ENCODE measurements at places on chromosomes 1 and 21. TPM values are rescaled to one million over a fixed set of nuclear protein-coding genes. Genes with fewer than 3 reads are reported as not detected.

CFAP74 gene
- total RNA-seq: not detected

TMEM269 gene
- total RNA-seq: not detected

TMEM50B gene
- total RNA-seq: 31.6 TPM

KRTAP6-2 gene
- total RNA-seq: not detected

COL6A1 gene
- 334 TPM for total RNA-seq

SPTA1 gene
- not detected for total RNA-seq

- no peak overlapping the region for H3K27ac ChIP-seq
- H3K27me3 ChIP-seq: peaks cover 18% of the 10 kb centered on the region
- no peak for DNase-seq
- H3K4me3 ChIP-seq: no peak overlapping the region
Measured at GRCh38 chr1:15442119-15442518, 3.9 kb downstream of the CTRC start.

DNA sequence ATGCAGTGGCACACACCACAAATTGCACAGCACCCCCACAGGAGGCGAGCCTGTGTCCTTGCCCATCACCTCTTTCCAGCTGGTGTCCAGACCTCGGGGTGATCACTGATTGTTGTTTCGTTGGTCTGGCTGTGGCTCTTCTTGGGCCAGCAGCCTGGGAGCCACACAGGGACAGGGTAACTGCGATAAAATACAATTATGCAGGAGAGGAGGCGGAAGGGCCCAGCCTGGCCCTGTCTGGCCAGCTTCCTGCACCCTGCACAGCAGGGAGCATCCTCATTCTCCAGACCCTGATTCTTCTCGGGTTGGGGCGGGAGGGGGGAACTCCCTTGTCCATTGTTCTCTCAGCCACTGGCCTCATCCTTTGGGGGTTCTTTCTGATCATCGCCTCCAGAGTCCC lies 83.6 kb downstream of the ADARB1 start:
- no peak for DNase-seq
- peaks cover 14% of the 10 kb centered on the region for H3K27me3 ChIP-seq
- no peaks in the 10 kb centered on the region for H3K36me3 ChIP-seq
- H3K4me3 ChIP-seq: no peak overlapping the region
- H3K27ac ChIP-seq: no peak overlapping the region

GRCh38 chr1:200905411-200906052 lies 10.8 kb downstream of the INAVA start:
- H3K36me3 ChIP-seq: no peaks in the 10 kb centered on the region
- no peak overlapping the region for H3K4me3 ChIP-seq
- H3K27me3 ChIP-seq: peaks cover 35% of the 10 kb centered on the region
- no peak overlapping the region for H3K27ac ChIP-seq
- no peaks in the 10 kb centered on the region for H3K4me1 ChIP-seq
- DNase-seq: no peak

DNA sequence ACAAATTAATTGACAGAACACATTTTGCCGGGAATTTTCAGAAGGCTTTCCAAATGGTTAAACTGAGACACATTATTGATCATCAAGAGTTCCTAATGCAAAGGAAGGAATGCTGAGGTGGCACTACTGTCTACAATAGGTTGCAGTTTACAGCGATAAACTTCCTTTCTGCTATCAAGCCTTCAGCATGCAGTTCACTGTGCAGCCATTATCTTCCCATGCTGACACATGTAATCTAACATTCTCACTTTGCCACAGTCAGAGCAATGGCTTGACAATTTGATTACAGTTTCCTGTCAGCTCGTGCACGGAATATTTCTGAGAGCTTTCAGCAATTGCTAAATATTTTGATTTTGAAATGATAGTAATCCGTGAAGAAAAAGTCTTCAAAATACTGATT lies 166.9 kb upstream of the PRMT6 start:
- H3K27me3 ChIP-seq: no peaks in the 10 kb centered on the region
- H3K4me3 ChIP-seq: no peak overlapping the region
- no peak for DNase-seq
- H3K36me3 ChIP-seq: no peaks in the 10 kb centered on the region

DNA sequence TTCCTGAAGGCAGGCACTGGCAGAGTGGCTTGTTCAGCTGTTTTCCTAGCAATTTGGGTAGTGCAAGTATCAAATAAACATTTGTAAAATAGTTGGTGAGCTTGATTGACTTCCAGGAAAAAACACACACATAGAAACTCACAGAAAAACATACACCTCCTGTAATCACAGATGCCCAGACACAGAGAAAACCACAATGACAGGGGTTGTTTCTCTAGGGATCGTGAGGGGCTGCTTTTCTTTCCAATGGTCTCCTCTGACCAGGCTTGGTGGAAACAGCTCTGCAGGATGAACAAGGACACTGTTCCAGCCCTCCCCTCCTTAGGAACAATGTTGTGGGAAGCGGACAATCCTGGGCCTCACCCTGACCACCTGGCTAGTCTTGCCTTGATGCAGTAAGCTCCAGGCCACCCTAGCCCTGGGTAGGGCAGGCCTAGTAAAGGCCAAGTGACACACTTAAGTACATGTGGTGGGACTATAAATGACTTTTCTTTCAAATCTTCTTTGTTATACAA lies 142.5 kb upstream of the HMGB4 start:
- H3K4me1 ChIP-seq: no peaks in the 10 kb centered on the region
- H3K27me3 ChIP-seq: peaks cover 3% of the 10 kb centered on the region
- no peaks in the 10 kb centered on the region for H3K36me3 ChIP-seq

DNA sequence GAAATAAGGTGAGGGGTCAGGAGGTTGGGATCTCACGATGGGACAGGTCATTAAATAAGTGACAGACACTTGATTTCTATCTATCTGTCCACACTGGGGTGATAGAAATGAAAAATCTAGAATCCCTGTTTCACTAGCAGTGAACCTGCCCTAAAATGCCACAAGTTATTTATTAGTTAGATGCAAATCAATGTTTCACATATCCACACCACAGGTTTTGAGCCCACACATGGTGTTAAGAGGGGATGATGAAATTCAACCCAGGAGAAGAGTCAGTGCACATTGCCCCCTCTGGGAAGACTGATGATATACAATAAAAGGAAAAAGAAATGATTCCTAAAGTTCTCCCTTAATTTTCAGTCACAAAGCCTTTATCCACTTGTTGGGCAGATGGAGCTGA lies 10.1 kb upstream of the NTPCR start:
- no peak overlapping the region for H3K4me3 ChIP-seq
- no peaks in the 10 kb centered on the region for H3K36me3 ChIP-seq
- H3K4me1 ChIP-seq: no peaks in the 10 kb centered on the region
- H3K27me3 ChIP-seq: peaks cover 10% of the 10 kb centered on the region
- no peak overlapping the region for H3K27ac ChIP-seq

DNA sequence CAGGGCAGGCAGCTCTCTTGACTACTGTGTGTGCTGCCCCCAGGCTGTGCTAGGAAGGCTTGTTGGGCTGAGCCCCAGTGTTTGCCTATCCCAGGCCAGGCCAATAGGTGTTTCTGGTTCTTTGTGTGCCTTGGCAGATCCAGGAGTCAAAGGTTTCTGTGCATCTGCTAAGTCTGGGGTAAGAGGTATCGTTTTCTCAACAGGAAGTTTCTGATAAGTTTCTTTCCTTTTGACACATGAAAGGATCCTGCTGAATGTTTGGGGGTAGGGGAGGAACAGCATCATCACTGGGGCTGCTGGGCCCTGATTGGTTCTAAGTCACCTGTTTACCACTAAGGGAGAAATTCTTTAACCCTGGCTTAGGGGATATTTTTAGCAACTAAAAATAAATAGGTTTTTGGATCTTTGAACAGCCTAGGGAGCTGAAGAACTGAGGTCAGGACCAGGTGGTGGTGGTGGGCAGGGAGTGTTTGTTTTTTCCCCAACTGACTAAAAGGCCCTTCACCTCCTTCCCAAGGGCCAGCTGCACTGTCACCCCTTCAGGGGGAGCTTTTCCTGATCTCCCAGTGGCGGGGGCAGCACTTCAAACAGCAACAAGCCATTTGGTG lies 85.1 kb downstream of the KCNN3 start:
- no peak overlapping the region for H3K27ac ChIP-seq
- no peaks in the 10 kb centered on the region for H3K36me3 ChIP-seq
- H3K4me1 ChIP-seq: no peaks in the 10 kb centered on the region
- peaks cover 58% of the 10 kb centered on the region for H3K27me3 ChIP-seq

DNA sequence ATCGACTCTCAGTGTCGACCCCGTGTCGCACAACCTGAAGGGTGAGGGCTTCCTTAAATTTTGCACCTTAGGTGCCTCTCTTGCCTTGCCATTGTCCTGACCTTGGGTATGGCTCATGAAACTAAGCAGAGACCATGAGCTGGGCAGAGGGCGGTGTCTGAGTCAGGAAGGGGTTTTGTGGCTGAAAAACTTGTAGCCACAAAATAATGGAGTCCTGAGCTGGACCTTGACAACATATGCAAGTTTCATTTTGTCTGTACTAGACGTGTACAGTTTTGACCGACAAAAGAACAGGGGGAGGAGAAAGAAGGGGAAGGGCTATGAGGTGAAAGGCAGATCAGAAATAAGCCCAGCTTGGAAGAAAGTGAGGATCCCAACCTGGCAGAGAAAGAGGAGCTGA lies 8.3 kb upstream of the RUNX1 start:
- peaks cover 27% of the 10 kb centered on the region for H3K4me1 ChIP-seq
- H3K27ac ChIP-seq: no peak overlapping the region
- no peak for DNase-seq
- peaks cover 20% of the 10 kb centered on the region for H3K36me3 ChIP-seq
- H3K4me3 ChIP-seq: no peak overlapping the region
- no peaks in the 10 kb centered on the region for H3K27me3 ChIP-seq

- H3K4me1 ChIP-seq: no peaks in the 10 kb centered on the region
- H3K27me3 ChIP-seq: no peaks in the 10 kb centered on the region
- H3K27ac ChIP-seq: no peak overlapping the region
- no peaks in the 10 kb centered on the region for H3K36me3 ChIP-seq
- no peak for DNase-seq
Measured at GRCh38 chr1:211621447-211622198, 42.7 kb upstream of the SLC30A1 start.

DNA sequence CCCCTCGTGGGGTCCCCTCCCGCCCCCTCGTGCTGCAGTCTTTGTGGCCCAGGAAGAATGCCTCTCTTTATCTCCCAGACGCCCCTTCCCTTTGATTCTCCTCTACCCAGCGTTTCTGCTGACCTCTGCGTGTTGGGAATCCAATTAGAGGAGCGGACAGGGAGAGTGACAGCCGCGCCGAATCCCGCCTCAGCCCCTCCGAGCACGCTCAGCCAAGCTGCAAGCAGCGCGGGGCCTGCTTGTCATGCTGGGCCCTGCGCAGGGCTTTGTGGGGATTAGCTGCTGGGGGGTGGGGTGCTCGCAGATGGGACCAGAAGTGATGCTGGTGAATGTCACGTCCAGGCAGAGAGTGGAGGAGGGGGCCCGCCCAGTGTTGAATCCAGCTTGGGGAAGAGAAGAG lies 91.1 kb downstream of the EPHB2 start:
- no peak for DNase-seq
- H3K4me1 ChIP-seq: peaks cover 8% of the 10 kb centered on the region
- no peaks in the 10 kb centered on the region for H3K36me3 ChIP-seq
- H3K27ac ChIP-seq: no peak overlapping the region
- no peak overlapping the region for H3K4me3 ChIP-seq
- H3K27me3 ChIP-seq: peaks cover 8% of the 10 kb centered on the region

- no peak overlapping the region for H3K4me3 ChIP-seq
- no peak for DNase-seq
- H3K27ac ChIP-seq: no peak overlapping the region
- peaks cover 3% of the 10 kb centered on the region for H3K27me3 ChIP-seq
- H3K4me1 ChIP-seq: no peaks in the 10 kb centered on the region
Measured at GRCh38 chr21:26238646-26239045, 68.1 kb upstream of the APP start.

- DNase-seq: no peak
- H3K27ac ChIP-seq: no peak overlapping the region
- H3K36me3 ChIP-seq: no peaks in the 10 kb centered on the region
- no peaks in the 10 kb centered on the region for H3K4me1 ChIP-seq
- no peak overlapping the region for H3K4me3 ChIP-seq
Measured at GRCh38 chr1:64387389-64388285, 82.3 kb upstream of the CACHD1 start.

GRCh38 chr1:232192781-232193450 lies 437.0 kb downstream of the SIPA1L2 start:
- no peak for DNase-seq
- no peaks in the 10 kb centered on the region for H3K4me1 ChIP-seq
- H3K27me3 ChIP-seq: peaks cover 2% of the 10 kb centered on the region

GRCh38 chr1:20446796-20447195 lies 39.2 kb downstream of the CAMK2N1 start:
- H3K4me1 ChIP-seq: peaks cover 25% of the 10 kb centered on the region
- no peaks in the 10 kb centered on the region for H3K36me3 ChIP-seq
- no peak overlapping the region for H3K27ac ChIP-seq
- DNase-seq: no peak
- peaks cover 24% of the 10 kb centered on the region for H3K27me3 ChIP-seq

- H3K4me3 ChIP-seq: no peak overlapping the region
- peaks cover 14% of the 10 kb centered on the region for H3K4me1 ChIP-seq
- H3K27me3 ChIP-seq: no peaks in the 10 kb centered on the region
- peak overlapping the region; percentile 65 for H3K27ac ChIP-seq
Measured at GRCh38 chr1:99992760-99993467, 23.1 kb downstream of the SLC35A3 start.

- H3K36me3 ChIP-seq: no peaks in the 10 kb centered on the region
- H3K4me3 ChIP-seq: no peak overlapping the region
- peak overlapping the region; percentile 28 for H3K27ac ChIP-seq
- peaks cover 11% of the 10 kb centered on the region for H3K4me1 ChIP-seq
Measured at GRCh38 chr1:221620437-221621384, 121.2 kb downstream of the DUSP10 start.

- peaks cover under 1% of the 10 kb centered on the region for H3K36me3 ChIP-seq
- no peaks in the 10 kb centered on the region for H3K27me3 ChIP-seq
- no peaks in the 10 kb centered on the region for H3K4me1 ChIP-seq
- H3K4me3 ChIP-seq: no peak overlapping the region
Measured at GRCh38 chr1:18166929-18167328, 59.3 kb downstream of the IGSF21 start.
